ENCODE measurements at places on chromosomes 6 and 20. TPM values are rescaled to one million over a fixed set of nuclear protein-coding genes. Genes with fewer than 3 reads are reported as not detected.

Gene KIFC1
- total RNA-seq: 1.8 TPM

Gene SIGLEC1
- total RNA-seq: 0.63 TPM

Gene GLO1
- 96.7 TPM for total RNA-seq

Gene OLIG3
- not detected for total RNA-seq

GRCh38 chr20:57185188-57185743 is 81.2 kb downstream of the BMP7 start:
- no peak for DNase-seq
